GM20000 (cell line): ENCODE measurements at places on chromosomes 4 and X.

- DNase-seq, result peak; percentile 83
These were observed 31.5 kb downstream of the NOP14 start for GRCh38 chr4:2931512-2932301.

DNA sequence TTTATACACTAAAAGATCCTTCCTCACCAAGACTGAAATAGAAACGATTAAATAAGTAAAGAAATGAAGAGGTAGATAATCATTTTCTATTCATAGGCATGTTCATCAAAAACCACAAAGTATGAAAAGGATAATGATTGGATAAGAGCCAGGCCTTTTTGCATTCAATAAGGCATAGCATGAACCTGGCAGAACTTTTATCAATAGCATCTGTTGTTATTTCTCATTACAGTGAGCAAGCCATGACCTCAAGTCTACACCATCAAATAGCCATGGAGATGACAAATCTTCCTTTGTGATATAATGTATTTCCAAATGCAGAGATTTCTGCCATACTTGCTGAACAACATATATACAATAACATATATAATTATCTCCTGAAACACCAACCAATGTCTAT, 206.0 kb upstream of the SLC7A11 start:
- DNase-seq, result no peak

GRCh38 chr4:56658528-56658927, 22.6 kb downstream of the HOPX start:
- no peak for DNase-seq

- DNase-seq, result no peak
These were observed 41.3 kb upstream of the STAG2 start for GRCh38 chrX:123920105-123920785.

DNA sequence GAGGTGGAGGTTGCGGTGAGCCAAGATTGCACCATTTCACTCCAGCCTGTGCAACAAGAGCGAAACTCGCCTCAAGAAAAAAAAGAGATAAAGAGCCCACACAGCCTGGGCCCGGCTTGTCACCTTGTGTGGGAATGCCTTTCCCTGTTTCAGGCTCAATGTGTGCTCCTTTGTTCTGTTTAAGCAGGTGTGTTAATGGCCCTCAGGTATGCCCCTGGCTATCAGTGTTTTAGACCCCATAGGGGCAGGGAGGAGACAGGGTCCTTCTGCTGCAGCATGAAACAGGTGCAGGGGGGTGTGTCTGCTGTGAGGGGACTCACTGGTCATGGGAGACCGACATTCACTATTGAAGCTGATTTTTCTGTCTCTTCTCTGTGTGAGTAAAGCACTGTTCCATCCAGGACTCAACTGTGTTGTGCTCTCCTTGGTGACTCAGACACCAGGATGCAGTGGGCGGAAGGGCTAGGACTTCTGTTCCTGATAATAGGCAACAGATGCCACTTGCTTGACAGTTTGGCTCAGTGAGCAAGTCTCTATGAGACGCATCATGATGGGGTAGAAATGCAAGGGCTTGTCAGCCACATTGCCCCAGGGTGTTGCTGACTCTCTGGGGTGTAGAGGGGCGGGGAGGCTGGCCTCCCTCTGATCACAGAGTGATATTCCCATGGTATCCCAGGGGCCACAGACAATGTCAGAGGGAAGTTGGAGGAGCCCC, 15.6 kb upstream of the LAP3 start:
- DNase-seq, result no peak

DNA sequence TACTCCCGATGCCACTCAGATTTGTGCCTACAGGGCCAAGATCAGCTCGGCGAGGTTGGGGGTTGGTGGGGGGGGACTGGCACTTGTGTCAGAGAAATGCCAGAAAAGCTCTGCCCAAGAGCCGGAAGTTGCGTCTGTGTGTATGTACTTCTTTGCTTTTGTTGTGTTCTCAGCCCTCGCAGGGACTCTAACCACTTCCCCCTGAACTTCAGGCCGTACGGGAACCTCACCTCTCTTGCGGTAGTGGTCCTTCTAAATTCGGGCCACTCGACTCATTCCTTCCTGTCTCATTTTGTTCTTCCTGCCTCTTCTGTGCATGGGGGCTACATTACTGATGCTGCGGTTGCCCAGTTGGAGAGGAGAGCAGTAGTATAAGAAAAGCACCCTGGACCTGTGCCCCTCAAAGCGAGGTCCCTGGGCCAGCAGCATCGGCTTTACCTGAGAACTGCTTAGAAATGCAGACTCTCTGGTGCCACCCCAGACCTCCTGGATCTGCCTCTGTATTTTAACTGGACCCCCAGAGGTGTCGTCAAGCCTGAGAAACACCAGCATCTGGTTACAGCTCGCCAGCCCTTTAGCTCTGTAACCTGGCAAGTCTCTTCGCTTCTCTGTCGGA, 146.3 kb upstream of the RPS6KA3 start:
- DNase-seq, result peak; percentile 24

DNA sequence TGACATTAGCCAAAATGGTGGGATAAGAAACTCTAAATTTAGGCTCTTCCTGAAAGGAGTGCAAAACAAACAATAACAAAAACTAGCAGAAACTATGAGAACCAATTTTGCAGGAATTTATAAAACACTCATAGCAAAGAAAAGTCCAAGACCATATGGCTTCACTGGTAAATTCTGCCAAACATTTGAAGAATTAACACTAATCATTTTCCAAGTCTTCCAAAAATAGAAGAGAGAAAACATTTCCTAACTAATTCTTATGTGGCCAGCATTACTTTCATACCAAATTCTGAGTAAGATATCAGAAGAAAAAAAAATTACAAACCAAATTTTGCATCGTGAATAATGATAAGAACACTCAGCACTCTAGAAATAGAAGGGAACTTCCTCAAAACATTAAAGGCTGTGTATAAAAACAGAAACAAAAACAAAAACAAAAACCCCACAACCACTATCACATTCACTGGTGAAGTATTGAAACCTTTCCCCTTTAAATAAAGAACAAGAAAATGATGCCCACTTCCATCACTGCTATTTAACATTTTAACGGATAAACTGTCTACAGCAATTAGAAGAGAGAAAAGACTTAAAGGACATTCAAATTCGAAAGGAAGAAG, 524.3 kb upstream of the GALNTL6 start:
- DNase-seq, result no peak

- DNase-seq, result no peak
These were observed 7.2 kb downstream of the SMS start for GRCh38 chrX:21947671-21948070.

DNA sequence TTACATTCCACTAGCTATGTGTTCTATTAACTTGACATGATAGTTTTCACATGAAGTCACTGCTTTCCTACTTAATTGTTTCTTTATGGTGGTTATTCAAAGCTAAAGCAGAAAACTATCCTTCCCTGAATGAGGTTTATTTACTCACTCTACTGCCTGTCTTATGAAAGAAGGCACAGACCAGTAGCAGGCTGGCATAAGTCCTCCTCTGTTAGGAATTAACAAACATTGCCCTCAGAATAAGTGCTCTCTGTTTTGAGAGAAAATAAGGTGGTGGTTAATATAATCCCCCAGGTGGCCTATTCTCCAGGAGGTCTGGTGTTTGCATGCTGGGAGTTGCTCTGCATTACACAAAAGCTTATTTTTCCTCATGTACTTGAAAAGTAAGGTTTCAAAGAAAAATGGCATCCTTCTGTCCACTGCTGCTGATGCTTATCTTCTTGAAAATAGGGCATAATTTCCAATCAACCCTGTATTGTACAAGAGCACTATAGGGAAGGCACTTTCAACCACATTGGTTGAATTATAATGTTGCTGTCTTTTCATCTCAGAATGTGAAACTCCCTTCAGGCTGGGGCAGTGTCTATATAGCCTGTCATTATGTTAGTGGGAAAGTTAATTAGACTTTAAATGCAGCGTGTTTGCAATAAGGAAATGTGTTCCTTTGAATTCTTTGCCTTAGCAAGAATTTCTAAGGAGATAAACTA, 119.7 kb upstream of the TBC1D9 start:
- no peak for DNase-seq

- no peak for DNase-seq
These were observed 3.4 kb upstream of the GABRE start for GRCh38 chrX:151977923-151978322.

- DNase-seq, result no peak
These were observed 85.5 kb downstream of the BMPR1B start for GRCh38 chr4:94843216-94843615.

- DNase-seq, result no peak
These were observed 53.4 kb downstream of the AFAP1 start for GRCh38 chr4:7886007-7886973.

DNA sequence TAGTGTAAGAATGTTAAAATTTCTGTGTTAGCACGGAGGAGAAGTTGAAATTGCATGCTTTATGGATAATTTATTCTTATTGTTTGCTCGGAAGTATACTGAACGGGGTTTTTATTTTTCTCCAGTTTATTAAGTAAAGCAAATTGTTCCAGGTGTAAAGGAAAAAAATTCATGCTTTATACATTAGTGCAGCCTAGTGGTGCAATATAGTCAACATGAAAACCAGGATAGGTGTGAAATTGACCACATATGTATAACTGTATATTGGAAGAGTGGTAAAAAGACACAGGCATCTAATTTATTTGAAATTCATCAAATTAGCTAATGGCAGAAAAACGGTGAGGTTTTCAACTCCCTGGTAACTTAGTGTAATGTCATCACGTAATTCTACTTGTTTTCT, 959 bp downstream of the BRS3 start:
- no peak for DNase-seq

- no peak for DNase-seq
These were observed 57.4 kb upstream of the SLC16A2 start for GRCh38 chrX:74363914-74364313.

DNA sequence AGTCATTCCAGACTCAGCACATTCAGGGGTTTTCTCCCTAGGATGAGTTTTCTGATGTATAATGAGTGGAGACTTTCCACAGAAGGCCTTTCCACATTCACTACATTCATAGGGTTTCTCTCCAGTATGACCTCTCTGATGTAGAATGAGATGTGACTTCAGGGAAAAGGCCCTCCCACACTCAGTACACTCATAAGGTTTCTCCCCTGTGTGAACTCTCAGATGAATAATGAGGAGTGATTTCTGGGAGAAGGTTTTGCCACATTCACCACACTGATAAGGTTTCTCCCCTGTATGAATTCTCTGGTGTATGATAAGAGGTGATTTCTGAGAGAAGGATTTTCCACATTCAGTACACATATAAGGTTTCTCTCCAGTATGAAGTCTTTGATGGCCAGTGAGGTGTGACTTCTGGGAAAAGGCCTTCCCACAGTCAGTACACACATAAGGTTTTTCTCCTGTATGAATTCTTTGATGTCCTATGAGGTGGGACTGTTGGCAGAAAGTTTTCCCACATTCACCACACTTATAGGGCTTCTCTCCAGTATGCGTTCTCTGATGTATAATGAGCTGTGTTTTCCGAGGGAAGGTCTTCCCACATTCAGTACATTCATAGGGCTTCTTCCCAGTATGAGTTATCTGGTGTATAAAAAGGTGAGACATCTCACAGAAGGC, 12.7 kb downstream of the ZNF630 start:
- DNase-seq, result no peak

- DNase-seq, result no peak
These were observed 243.1 kb downstream of the ANK2 start for GRCh38 chr4:113292371-113293042.

- no peak for DNase-seq
These were observed 61.3 kb downstream of the HS3ST1 start for GRCh38 chr4:11367371-11367770.

GRCh38 chrX:55107911-55108310, 19.1 kb downstream of the PAGE2 start:
- DNase-seq, result no peak

DNA sequence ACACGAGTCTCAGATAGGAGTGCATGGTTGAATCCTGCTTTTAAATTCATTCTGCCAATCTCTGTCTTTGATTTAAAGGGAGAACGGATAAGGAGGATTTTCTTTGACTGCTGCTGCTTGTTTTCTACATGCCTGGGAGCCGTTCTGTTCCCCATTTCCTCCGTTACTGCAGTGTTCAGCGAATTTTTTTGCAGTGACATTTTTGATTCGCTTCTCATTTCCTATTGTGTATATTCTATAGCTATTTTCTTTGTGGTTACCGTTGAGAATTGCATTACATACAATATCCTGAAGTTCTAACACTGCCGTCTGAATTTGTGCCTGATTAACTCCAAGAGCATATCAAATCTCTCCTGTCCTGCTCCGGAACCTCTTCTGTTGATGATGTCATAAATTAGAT, 14.8 kb upstream of the MAEA start:
- no peak for DNase-seq

DNA sequence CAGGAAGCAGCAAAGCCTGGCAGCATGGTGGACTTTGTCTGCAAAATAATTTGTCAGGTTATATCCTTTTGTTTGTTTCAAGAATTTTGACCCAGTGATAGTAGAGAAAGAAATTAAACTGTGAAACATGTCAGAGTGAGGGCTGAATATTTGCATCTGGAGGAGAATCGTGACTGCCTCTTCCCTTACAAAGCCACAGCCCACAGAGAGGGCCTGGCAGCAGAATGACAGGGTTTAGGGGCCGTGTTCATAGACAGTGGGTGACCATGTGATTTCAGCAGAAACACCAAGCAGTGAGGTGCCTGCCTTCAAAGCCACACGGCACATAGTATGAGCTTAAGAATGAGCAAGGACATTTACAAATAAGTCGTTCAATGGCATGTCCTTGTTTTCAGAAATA, 24.4 kb upstream of the PLAC8 start:
- DNase-seq, result no peak

DNA sequence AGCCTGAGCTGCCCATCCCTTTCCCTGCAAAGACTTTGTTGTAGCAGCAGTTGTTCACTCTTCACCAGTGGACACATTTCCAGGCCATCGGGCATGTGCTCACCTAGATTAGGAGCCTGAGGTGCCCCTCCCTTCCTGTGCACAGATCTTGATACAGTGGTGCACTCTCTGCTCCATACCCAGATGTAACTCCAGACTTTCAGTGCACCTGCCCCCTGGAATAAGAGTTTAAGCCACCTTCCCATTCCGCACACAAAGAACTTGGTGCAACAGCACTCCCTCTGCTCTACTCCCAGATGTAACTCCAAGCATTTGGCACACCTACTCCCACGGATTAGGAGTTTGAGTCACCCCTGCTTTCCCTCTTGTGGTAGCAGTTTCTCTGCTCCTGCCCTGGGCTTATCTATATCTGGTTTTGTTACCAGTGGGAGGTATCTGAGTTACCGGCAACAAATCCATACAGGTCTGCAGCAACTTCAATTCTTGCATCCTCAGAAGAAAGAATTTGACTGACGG, 36.0 kb upstream of the PLK4 start:
- DNase-seq, result no peak

- DNase-seq, result peak; percentile 86
These were observed 1.5 kb downstream of the DCUN1D4 start for GRCh38 chr4:51844153-51845054.

GRCh38 chrX:68536429-68536828, 37.6 kb downstream of the YIPF6 start:
- DNase-seq, result no peak

DNA sequence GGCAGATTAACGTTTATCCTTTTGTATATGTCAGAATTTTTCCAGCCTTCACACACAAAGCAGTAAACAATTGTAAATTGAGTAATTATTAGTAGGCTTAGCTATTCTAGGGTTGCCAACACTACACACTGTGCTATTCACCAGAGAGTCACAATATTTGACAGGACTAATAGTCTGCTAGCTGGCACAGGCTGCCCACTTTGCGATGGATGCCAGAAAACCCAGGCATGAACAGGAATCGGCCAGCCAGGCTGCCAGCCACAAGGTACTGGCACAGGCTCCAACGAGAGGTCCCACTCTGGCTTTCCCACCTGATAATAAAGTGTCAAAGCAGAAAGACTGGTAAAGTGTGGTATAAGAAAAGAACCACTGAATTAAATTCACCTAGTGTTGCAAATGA, 94.8 kb downstream of the TET2 start:
- no peak for DNase-seq

GRCh38 chrX:6558979-6559378, 24.1 kb upstream of the VCX3A start:
- DNase-seq, result no peak
